ENCODE measurements at places on chromosomes 2 and 18.

DNA sequence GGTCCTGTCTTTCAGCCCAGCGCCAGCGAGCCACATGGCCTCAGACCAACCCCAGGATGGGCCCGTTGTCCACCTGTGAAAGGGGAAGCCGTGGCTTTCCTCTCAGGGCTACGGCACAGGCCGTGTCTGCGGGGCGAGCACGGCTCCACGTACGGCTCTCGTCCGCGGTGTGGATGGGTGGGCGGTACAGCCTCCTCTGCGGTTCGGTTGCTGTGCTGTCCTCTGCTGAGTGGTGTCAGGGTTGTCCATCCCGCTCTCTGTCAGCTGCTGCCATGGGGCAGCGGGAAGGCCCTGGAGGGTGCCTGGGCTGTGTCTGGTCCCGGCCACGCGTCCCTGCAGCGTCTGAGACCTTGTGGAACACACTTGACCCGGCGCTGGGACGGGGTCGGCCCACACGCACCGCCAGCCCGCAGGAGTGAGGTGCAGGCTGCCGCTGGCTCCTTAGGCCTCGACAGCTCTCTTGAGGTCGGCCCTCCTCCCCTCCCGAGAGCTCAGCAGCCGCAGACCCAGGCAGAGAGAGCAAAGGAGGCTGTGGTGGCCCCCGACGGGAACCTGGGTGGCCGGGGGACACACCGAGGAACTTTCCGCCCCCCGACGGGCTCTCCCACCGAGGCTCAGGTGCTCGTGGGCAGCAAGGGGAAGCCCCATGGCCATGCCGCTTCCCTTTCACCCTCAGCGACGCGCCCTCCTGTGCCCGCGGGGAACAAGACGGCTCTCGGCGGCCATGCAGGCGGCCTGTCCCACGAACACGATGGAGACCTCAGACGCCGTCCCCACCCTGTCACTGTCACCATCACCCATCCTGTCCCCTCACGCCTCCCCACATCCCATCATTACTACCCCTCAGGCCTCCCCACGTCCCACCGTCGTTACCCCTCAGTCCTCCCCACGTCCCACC lies 128.7 kb downstream of the NFATC1 start:
- peak; percentile 44 for DNase-seq

DNA sequence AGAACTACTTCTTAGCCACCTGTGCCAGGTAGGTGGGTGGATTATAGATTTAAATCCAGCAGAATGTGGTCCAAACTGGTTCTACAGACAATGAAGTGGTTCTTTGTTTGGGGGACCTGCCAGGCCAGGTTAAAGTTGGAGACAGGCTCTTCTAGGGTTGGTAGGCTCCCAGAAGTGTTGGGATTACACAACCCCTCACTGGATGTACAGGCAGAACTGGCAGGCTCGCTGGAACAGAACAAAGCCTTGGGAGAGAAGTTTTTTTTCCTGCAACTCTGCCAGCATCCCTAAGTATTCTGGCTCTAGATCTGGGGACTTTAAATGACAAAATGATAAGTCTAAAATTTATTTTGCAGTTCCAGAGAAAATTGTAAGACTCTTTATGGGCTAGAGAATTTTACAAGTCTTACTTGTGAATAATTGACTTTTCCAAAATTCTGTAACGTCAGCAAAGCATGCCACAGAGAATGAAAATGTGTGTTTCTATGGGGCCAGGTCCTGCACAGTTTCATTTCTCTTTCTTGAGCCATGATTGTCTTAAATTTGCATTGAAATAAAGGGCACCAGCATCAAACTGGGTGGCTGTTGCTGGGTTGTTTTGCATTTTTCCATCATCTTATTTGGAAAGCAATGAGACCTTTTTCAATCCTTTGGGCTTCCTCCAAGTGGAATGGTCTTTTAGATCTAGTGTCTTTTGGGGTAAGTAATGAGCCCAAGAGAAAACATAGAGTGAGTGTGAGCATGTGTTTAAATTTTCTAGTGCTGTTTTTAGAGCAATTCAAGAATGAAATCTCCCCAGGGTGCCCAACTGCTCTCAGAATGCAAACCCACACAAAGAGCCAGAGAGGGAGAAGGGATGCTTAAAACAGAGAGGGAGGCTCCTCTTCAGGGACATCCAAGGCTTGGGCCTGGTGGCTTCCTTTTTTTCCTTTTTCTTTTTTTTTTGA lies 32.4 kb upstream of the ATL2 start:
- DNase-seq, result no peak

GRCh38 chr18:2258954-2259353 lies 312.4 kb downstream of the METTL4 start:
- no peak for DNase-seq

DNA sequence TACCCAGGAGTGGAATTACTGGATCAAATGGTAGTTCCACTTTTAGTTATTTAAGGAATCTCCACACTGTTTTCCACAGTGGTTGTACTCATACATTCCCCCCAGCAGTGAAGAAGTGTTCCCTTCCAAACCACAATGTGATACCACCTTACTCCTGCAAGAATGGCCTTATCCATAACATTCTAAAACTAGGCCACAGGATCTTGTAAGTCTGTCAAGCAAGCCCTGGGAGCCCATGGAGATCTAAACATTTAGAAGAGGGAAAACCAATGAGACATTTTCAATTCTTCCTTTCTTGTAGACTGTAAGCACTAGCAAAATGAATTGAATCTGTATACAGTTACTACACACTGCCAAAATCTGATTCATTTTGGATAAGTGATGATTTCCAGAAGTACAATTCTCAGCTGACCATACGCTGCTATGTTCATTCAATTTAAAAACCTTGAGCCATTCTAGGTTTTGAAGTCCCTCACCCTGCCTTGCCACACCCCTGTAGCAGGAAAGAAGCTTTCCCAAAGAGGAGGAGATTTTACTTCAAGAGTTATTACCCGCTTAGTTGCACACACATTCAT lies 149.1 kb downstream of the SLC8A1 start:
- no peak for DNase-seq

GRCh38 chr2:152407204-152407721 lies 72.3 kb downstream of the FMNL2 start:
- DNase-seq, result no peak

DNA sequence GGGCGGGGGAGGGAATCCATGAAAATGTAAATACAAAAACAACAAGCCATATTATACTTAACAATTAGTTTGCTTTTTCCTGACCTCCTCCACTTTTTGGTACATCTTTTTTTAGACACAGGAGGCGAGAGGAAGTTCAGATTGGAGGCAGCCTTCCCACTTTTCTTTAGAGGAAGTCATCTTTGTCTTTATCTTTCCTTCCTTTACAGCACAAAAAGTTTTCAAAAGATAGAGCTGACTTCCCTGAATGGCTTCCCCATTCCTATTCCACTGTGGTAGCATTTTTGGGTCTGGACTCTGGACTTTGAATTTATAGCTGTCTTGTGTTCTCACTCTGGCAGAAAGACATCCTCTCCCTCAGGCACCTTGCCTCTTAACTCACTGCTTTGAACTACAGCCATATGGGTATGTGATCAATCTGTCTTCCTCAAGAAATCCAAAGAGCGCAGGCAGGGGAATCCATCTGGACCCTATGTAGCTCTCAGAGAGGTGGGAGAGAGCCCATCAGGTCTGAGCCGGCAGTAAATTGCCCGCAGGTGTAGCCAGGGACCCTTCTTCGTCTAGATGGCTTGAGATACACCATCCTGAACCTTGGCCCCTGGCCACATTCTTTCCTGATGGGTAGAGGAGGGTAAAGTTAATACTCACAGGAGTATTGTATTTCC lies 101.9 kb downstream of the AQP4 start:
- no peak for DNase-seq

DNA sequence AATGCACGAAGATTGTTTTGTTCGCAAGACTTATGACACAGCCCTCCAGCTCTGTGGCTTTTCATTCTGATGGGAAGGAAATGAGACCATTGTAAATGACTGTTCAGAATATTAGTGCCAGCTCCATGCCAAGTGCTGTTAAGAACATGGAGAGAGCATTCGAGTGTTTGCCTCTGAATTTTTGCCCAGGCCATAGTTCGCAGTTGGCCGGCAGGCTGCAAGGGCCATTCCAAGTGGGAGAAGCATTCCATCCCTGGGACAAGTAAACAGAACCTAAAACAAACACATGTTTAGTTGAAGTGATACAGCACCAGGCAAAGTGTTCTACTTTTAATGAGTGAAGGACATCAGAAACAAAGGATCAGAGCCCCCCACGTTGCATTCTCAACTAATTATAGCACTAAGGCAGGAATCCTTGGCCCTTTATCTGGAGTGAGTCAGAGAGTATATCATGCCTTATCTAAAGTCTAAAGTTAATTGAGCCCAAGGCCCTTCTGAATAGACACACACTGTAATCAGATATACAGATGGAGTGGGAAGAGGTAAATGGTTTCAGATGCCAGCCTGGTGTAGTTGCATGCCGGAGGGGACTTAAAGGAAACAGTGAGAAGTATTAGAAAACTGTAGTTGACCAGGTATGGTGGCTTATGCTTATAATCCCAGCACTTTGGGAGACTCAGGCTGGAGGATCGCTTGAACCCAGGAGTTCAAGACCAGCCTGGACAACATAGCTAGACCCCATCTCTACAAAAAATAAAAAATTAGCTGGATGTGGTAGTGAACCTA lies 53.3 kb downstream of the NEDD4L start:
- DNase-seq, result no peak

Data from effector memory CD4-positive, alpha-beta T cell (primary cell).